ENCODE measurements at places on chromosomes 5 and 9.

GRCh38 chr5:64811050-64811640 is 42.4 kb downstream of the CWC27 start:
- no peak for DNase-seq

DNA sequence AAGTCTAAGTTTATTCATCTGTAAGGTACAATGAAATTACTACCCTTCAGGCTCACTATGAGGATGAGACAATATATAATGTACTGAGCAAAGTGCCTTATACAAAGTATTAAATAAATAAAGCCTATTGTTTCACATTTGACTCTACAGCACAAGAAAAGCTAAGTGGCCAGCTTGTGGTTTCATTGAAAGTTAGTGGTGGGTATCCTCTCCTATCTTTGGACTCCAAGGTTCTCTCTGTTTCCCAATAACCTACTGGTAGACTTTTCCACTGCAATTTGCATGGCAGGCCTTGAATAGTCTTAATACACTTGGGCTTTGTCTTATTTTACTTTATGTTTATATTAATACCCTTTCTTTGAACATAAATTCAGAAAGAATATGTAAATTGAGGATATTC is 262.7 kb downstream of the DEPDC1B start:
- no peak for DNase-seq

GRCh38 chr9:37327553-37327952 is 94.9 kb upstream of the GRHPR start:
- DNase-seq = no peak

DNA sequence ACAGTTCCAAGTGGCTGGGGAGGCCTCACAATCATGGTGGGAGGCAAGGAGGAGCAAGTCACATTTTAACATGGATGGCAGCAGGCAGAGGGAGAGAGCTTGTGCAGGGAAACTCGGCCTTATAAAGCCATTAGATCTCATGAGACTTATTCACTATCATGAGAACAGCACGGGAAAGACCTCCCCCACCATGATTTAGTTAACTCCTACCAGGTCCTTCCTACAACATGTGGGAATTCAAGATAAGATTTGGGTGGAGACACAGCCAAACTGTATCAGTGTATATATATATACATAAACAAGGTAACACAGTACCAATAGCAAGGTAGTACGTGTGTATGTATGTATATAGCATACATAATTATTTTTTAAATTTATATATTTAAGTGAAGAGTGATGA is 50.9 kb downstream of the NFX1 start:
- no peak for DNase-seq
